Inflammatory macrophage treated with lipopolysaccharide for 1 hour (primary cell): ENCODE measurements at places on chromosomes 6 and 20.

- DNase-seq, result no peak
These were observed 3.5 kb upstream of the MYT1 start for GRCh38 chr20:64160526-64161355.

GRCh38 chr6:149166747-149167146 is 150.8 kb upstream of the TAB2 start:
- DNase-seq, result no peak

DNA sequence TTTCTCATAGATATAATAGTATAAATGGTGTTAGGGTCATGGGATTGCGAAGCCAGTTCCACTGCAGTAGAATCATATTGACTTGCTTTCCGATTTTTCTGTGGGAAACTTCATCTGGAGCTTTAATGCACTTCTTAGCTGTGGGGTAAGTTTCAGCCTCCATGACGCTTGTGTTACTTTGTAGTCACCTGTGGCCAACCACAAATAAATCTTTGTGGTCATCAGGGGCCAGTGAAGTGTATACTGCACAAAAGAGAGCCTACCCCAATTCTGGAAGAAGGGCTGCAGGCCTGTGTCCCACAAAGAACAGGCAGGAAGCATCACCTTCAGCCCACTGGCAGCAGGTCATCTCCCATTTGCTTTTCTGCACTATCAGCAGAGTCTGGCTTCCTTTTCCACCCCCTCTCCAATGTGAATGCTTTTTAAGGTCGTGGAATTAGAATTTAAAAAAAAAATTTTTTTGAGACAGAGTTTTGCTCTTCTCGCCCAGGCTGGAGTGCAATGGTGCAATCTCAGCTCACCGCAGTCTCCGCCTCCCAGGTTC is 32.0 kb downstream of the MTHFD1L start:
- no peak for DNase-seq

- peak; percentile 55 for DNase-seq
These were observed 112.6 kb upstream of the RALGAPA2 start for GRCh38 chr20:20824924-20825584.

- DNase-seq, result no peak
These were observed 9.7 kb upstream of the MARCKS start for GRCh38 chr6:113847447-113847846.

GRCh38 chr20:19506021-19506420 is 252.0 kb upstream of the RIN2 start:
- no peak for DNase-seq

GRCh38 chr20:55211481-55211880 is 736.1 kb downstream of the DOK5 start:
- DNase-seq, result no peak

DNA sequence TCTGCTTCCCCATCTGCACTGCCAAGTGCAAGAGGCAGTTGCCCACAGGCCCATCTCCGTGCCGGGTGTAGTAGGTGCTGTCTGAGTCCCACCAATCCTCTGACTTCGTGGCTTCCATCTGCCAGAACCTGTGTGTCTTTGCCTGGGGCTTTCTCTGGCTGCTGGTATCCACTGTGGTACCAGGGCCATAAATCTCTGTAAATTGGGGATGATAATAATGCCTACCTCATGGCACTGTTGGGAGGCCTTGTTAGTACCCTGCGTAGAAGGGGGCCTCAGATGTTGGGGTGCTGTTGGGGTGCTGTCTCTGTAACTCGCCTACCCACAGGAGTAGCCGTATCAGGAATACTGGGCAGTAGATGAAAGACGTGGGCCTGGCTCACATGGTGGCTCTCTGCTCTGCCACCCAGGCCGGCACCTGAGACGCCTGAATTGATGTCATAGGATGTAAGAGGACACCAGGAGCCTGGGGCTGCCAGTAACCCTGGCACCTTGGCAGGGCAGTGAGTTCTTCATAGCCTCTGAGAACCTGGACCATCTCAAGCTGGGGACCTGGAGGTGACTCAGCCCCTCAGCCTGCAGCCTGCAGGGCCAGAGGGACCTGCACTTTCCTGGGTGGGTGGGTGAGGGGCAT is 94.1 kb upstream of the RNF24 start:
- DNase-seq, result no peak

- DNase-seq, result no peak
These were observed 78.4 kb downstream of the PREP start for GRCh38 chr6:105324386-105324950.

- no peak for DNase-seq
These were observed 95.6 kb upstream of the ISM1 start for GRCh38 chr20:13125486-13125885.

DNA sequence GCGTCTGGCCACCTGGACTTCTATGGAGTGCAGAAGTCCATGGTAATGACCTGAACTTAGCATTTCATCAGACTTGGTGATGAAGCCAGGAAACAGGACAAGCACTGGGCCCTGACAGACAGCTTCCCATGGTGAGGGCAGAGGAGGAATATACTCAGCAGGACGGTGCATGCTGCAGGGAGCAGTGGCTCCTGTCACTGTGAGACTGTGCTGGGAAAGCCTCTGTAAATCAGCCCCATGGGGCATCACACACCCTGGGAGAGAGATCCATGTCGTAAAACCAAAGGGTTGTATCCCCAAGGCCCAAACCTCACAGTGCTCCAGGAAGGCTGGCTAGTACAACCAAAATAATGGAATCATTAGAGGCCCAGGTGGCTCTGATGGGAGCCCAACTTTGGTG is 58.7 kb upstream of the PRND start:
- DNase-seq, result no peak

DNA sequence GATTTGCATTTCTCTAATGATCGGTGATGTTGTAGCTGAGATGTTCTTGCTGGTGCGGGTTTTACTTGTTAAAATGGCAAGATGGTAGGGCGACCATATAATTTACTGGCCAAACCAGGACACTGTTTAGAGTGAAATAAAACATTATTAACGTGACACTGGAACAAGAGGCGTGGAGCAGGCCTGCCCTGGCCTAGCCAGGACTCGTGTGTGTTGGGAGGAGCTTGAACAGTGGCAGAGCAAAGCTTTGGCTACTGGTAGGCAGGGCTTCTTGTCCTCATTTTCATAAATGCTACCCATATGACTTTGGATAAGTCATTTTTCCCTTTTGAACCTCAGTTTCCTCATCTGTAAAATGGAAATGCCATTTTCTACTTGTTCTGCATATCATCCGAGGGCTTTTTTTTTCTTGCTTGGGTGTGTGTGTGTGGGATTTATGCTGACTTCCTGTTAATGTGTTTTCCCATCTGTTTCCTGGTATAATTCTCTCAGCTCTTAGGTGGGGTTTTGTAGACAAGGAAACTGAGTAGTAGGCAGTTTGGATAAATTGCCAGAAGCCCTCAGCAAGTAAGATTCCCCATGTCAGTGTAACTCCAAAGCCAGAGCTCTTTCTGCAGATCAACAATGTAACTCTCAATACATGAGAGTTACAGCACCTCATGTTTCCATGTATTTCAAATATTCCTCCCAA is 81.7 kb downstream of the TOX2 start:
- DNase-seq, result no peak

GRCh38 chr6:138785980-138786379 is 9.9 kb upstream of the ECT2L start:
- DNase-seq, result no peak

DNA sequence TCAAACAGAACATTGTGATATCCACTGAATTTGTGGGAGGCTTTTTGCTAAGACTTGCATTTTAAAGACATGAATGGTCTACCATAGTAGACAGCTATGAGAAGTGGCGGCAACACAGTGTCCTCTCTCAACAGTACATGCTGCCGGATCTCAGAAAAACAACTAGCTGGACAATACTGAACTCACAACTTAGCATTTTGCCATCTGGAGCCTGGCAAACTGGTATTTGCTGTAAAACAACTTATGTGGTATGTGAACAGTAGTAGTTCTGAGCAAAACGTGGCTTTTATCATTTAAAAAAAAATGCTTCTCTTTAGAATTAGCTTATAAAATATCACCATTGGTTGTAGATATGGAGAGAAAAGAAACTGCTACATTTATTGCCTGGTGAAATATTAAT is 3.3 kb upstream of the PXDC1 start:
- DNase-seq, result no peak

DNA sequence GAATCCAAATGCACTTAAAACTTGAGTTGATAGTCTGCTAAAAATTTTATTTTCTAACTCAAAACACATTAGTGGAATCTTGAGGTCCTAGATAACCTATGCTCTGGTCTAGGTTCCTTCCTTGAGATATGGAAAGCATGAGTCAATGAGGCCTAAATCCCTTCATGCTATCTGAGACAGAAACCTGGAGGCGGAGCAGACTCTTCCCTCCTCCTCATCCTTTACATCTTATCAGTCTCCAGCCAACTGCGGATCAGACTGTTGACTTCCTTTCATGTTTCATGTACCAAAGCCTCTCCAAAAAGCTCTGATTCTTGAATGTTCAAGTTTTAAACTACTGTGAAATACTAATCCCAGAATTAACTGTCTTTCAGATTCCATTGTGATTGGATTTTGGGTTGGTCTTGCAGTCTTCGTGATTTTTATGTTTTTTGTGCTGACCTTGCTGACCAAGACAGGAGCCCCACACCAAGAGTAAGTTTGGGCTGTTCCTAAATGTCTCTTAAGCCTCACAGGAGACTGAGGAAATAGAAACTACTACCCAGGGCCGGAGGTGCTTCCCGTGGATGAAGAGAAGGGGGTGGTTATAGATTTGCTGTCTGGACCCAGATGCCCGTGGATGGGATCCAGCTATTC is 29.1 kb downstream of the MRAP2 start:
- DNase-seq, result no peak

GRCh38 chr20:10513931-10514575 is 78.9 kb downstream of the SLX4IP start:
- no peak for DNase-seq

DNA sequence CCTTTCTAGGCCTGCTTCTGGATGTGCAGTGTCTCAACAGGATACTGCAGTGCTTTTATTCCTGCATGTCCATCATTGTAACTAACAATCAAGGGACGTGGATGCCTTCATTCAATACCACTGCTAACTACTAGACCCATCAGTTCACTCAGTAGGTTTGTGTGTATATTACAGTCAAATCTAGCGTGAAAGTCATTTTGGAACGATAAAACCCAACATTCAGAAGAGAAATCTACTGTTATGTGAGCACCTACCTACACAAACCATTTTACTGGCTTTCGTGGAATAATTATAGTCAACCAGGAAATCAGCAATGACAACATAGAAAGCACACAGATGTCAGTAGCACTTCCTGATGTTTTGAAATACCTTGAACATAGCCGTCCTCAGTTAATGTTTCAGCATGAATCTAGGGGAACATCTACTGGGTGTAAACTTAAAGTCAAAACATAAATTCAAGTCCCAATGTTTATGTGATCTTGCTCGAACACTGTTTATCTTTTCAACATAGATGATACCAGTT is 270.6 kb downstream of the FARS2 start:
- no peak for DNase-seq

DNA sequence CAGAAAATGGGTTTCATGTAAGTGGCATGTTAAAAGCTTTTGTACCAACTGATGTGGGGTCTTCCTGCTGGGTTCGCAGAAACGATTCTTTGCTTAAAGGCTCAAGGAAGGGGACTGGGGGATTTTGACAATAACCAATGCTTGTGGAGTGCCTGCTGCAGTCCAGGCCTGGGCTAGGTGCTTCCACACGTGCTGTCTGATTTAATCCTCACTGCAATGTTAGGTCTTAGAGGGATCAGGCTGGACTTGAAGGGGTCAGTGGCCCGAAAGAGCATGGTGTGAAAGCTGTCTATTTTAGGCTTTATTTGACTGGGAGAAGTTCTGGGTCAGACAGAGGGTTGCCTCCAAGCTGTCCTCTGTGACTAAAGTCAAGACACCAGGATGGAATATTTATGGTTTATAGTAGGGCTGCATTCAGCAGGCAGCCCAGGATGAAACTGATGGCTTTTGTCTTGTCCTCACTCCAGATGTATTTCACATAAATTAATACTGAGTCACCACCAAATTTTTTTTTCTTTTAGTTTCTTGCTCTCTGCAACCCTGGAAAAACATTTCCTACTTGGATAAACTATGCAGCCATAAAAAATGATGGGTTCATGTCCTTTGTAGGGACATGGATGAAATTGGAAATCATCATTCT is 219.1 kb downstream of the ZMYND8 start:
- DNase-seq, result no peak

- peak; percentile 28 for DNase-seq
These were observed 8.7 kb downstream of the CST3 start for GRCh38 chr20:23629017-23629541.

DNA sequence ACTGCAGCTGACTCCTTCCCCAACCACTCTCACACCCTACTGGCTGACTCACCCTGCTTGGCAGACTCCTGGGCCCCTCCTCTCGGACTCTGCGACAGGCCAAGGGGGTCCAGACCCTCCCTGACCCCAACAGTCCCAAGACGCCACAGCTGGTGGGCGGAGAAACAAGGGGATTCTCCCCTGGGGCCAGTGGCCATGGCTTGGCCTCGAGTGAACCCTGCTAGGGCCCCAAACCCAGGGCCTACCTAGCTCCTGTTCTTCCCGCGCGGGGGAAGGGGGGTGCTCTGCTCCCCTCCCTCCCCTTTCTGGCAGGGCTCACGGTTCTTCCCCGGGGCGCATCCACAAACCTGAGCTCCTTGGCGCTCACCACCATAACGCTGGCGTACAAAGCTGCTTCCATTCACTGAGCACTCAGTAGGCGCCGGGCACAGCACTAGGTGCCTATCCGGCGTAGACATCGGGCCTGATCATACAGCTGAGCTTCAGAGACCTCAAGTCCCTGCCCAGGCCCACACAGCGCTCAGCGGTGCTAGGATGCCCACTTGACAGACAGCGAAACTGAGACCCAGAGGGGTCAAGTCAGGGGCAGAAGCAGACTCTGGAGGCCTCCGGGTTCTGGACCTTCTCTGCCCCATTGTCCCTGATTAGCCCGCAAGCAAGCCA is 597 bp downstream of the ADA start:
- no peak for DNase-seq

GRCh38 chr6:145329257-145329656 is 406.1 kb downstream of the EPM2A start:
- no peak for DNase-seq

- DNase-seq, result no peak
These were observed 20.4 kb downstream of the PTPRK start for GRCh38 chr6:128500014-128500413.

DNA sequence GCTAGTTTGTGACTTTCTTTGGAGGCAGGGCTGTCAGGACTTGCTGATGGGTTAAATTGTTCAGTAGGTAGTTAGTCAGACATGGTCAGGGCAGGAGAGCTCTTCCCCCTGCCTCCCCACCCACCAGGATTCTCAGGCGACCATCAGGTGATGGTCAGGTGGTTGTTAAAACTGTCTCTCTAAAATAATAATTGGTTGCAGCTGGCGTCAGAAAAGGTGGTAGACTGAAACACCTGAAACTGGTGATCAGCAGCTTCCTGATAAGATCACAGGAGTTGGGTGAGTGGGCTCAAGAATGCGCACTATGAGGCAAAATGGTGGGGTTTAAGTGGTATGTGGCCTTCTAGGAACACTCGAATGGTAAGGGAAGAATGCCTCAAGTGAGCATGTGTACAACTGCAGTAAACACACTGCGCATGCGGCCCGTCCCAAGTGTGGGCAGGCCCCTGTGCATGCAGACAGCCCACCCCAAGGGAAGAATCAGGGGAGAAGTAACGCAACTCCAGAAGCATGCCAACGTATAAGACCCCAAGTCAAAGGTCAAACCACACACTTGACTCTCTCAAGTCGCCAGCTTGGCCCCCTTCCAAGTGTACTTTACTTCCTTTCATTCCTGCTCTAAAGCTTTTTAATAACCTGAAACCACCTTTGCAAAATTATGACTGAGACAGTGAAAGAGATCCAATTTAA is 7.9 kb upstream of the BLCAP start:
- no peak for DNase-seq

GRCh38 chr20:19761841-19762240 is 3.8 kb downstream of the RIN2 start:
- DNase-seq, result no peak
